ENCODE measurements at places on chromosomes 13 and 19.

DNA sequence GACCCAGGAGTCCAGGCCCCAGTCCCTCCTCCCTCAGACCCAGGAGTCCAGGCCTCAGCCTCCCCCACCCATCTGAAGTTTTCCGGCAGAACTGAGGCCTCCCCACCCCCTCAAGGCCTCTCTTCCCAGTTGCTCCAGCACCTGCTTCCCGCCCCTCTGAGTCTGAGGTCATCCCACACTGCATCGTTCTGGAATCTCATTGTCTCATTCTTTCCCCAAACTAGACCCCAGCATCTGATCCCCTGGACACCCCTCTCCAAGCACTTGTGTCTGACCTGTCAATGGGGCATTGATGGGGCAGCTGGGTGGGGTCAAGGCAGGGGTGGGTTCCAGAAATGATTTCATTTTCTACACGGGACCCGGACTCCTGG is 793 bp upstream of the SBK2 start:
- DNase-seq: no peak

DNA sequence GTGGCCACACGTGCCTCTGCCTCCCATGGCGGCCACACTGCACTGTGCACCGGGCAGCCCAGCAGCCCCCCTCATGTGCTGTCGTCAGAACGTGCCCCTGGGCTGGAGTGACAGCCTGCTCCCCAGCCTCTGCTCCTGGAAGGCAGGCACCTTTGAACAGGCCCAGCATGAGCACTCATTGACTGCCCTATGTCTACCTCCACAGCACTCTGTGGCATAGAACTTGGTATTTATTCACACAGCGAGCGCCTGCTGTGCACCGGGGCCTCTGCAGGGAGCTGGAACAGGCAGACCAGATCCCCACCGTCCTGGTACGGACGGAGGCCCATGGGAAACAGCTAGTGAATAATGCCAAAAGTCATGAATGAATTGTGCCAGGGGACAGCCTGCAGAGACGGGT is 53.7 kb downstream of the DPF1 start:
- DNase-seq: no peak

GRCh38 chr19:39329948-39330347 is 5.9 kb downstream of the GMFG start:
- DNase-seq: no peak

DNA sequence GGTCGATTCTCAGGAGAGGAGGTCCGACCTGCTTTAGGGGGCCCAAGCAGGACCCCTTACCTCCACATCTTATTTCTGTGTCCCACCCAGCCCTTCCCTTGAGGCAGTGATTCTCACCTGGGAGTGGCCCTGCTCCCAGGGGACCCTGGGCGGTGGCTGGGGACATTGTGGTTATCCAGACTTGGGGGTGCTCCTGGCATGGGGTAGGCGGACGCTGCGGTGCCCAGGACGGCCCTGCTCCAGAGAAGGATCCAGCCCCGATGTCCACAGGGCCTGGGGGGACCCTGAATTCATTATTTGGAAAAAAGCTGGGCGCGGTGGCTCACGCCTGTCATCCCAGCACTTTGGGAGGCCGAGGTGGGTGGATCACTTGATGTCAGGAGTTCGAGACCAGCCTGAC is 84.4 kb downstream of the GADD45B start:
- DNase-seq: no peak

GRCh38 chr13:93316841-93317240 is 90.2 kb downstream of the GPC6 start:
- no peak for DNase-seq

- DNase-seq: no peak
These were observed 184.2 kb downstream of the ABCC4 start for GRCh38 chr13:95117092-95117491.

DNA sequence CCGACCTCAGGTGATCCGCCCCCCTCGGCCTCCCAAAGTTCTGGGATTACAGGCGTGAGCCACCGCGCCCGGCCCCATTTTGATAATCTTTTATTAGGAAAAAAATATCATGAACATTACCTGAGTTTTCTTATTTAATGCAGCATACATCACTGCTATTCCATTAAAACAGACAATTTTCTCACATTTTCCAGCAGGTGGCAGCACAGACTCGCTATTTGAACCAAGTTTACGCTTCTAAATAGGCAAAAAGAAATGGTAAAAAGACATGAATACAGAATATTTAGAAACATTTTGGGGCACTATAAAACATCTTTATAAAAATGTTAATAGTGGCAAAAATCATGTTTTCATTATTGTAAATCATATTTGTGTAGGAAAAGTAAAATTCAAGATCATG is 903.1 kb downstream of the SLITRK6 start:
- no peak for DNase-seq

DNA sequence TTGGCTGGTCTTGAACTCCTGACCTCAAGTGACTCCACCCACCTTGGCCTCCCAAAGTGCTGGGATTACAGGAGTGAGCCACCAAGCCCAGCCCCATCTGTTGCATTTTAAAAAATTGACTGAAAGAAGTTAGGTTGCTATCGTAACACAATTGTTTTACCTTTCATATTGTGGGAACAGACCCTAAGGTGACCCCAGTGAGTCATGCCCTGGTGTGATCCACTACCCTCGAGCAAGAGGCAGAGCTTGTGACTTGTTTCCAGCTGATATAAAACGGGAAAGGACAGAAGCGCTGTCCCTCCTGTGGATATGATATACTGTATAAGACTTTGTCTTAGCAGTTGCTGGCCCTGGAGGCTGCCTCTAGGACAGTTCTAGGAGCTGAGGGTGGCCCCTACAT is 308.6 kb downstream of the HS6ST3 start:
- DNase-seq: no peak

- no peak for DNase-seq
These were observed 25.0 kb downstream of the KLF2 start for GRCh38 chr19:16349551-16350152.
